Hematopoietic multipotent progenitor cell (in vitro differentiated cells): ENCODE measurements at places on chromosomes 11 and 22. TPM values are rescaled to one million over a fixed set of nuclear protein-coding genes. Genes with fewer than 3 reads are reported as not detected.
A peak's percentile ranks its signal among the peaks of the same experiment; 100 is the strongest.

DNA sequence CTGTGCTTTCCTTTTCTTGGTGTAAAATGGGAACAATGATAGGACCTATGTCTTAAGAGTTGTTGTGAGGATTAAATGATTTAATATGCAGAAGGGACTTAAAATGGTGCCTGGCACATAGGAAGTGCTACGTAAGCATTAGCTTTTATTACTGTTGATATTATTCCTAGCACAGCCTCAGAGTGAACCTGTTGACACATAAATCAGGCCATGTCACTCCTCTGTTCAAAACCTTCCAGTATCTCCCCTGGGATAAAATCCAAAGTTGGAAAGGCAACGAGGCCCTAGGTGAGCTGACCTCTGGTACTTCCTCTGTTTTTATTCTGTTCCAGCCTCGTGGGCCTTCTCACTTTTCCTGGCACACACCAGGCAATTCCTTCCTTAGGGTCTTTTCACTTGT lies 108.8 kb upstream of the CADM1 start:
- no peak for DNase-seq

- no peak for DNase-seq
Measured at GRCh38 chr11:63404161-63404935, 34.8 kb downstream of the SLC22A9 start.

GRCh38 chr22:22684580-22685561 lies 40.5 kb downstream of the GGTLC2 start:
- peak; percentile 42 for DNase-seq

- DNase-seq = no peak
Measured at GRCh38 chr11:109911488-109911887, 181.7 kb upstream of the ZC3H12C start.

DNA sequence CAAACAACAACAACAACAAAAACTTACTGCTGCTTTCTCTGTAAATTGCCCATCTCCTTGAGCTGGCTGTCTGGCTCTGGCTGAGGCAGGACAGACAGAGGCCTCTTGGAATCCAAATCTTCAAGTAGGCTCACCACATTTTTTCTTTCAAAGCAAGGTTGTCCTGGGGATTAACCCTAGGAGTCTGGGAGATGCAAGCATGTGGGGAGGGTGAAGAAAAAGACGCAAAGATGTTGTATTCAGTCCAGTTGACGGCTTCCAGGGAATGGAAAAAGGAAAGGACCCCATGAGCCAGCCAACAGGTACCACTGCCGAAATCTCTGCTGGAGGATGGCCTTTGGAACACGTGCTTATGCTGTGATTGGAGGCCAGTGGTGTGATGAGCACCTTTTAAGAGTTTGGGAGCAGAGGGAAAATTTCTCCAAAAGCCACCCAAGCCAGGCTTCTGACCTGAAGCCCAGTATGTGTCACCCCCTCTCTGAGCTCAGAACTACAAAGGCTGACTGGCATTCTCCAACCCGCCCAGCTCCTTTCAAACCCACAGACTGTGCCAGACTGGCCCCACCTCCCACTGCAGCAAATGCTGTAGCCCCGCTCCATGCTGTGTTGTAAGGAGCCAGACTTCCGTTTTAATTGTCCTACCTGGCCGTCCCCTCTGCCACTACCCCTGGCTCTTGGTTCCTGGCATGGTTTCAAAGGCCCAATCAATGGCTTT lies 10.8 kb downstream of the BLID start:
- no peak for DNase-seq

- DNase-seq = no peak
Measured at GRCh38 chr11:27194976-27195375, 154.4 kb downstream of the BBOX1 start.

DNA sequence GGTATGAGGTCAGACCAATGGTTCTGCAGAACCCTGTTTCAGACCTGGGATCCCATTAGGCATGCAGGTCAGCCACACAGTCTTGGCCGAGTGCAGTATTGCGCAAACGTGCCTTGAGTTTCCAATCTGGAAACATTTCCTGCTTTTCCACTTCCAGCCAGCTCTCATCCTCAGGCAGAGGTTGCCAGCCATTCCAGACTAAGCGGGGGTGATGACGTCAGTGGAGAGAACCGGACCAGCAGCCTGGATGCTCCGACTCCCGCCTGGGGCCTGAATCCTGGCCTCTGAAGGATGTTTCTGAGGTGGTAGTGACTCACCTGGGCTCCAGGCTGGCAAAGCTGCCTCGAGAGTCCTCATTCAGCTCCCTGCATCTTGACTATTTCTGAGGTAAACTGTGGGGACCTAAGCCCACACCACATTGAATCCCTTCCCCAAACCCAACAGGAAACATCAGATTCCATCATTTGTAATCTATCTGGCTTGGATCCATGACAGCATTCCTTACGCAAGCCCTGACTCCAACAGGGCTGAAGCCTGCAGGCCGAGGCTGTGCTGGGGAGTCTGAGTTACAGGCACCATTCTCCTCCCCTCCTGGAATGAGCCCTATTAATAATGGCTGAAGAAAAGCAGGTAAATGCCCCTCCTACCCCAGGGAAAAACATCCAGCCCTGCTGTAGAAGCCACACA lies 83.0 kb downstream of the ABTB2 start:
- no peak for DNase-seq

RPS3 gene
- total RNA-seq = 6,603 TPM

CRYAB gene
- not detected for total RNA-seq

VWCE gene
- total RNA-seq = 4.0 TPM

GTF2H1 gene
- 40.9 TPM for total RNA-seq

OOSP1 gene
- total RNA-seq = not detected
